Osteoblast (primary cell): ENCODE measurements at places on chromosomes 1 and 21. TPM values are rescaled to one million over a fixed set of nuclear protein-coding genes. Genes with fewer than 3 reads are reported as not detected.

- no peaks in the 10 kb centered on the region for H3K27me3 ChIP-seq
- DNase-seq = no peak
- H3K36me3 ChIP-seq = no peaks in the 10 kb centered on the region
- H3K27ac ChIP-seq = peak overlapping the region; percentile 5
Observed at GRCh38 chr1:59701376-59701775, 113.4 kb upstream of the HOOK1 start.

DNA sequence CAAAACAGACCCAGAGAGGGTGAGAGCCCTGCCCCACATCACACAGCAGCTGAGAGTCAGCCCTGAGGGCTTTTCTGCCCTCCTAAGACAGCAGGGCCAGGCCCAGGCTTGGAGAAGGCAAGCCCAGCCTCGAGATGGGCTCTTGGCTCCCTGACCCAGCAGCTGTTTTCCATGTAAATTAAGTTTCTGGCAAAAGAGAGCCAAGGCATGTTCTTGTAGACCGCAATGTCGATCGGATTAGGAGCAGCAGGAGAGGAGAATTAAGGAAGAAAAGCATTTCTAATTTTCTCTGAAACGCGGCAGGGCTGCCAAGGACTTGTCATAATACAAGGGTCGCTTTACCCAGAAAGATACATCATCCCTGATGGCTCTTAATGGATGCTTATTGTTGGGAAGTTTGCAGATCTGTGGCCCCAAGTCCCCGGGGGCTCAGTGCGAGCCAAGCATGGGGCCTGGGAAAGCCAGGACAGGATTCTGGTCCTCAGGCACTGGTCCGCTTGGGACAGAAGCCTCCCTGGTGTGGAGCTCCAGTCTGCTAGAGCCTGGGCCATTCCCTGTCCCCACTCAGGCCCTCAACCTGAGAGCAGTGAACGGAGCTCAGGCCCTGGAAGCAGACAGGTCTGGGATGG, 62.8 kb downstream of the DMRTB1 start:
- H3K4me1 ChIP-seq = peaks cover 13% of the 10 kb centered on the region
- no peak overlapping the region for H3K4me3 ChIP-seq
- H3K27me3 ChIP-seq = no peaks in the 10 kb centered on the region
- H3K36me3 ChIP-seq = no peaks in the 10 kb centered on the region
- DNase-seq = no peak

- no peaks in the 10 kb centered on the region for H3K4me1 ChIP-seq
- no peak for DNase-seq
- no peaks in the 10 kb centered on the region for H3K27me3 ChIP-seq
- no peak overlapping the region for H3K27ac ChIP-seq
Observed at GRCh38 chr21:45534636-45535331, 7.5 kb downstream of the SLC19A1 start.

ATP6V1G3 gene
- total RNA-seq = 0.36 TPM in 1 of 2 replicates, not detected in the other

ADGRB2 gene
- 5.8 and 7.4 TPM in 2 replicates for total RNA-seq

- H3K27ac ChIP-seq = no peak overlapping the region
- H3K27me3 ChIP-seq = no peaks in the 10 kb centered on the region
- DNase-seq = no peak
Observed at GRCh38 chr1:226255380-226255779, 31.9 kb downstream of the MIXL1 start.

GRCh38 chr1:221670081-221670480, 71.8 kb downstream of the DUSP10 start:
- no peak overlapping the region for H3K27ac ChIP-seq
- no peaks in the 10 kb centered on the region for H3K27me3 ChIP-seq
- no peak for DNase-seq
- H3K36me3 ChIP-seq = no peaks in the 10 kb centered on the region
- H3K4me1 ChIP-seq = peaks cover 30% of the 10 kb centered on the region
- no peak overlapping the region for H3K4me3 ChIP-seq

GRCh38 chr1:197521118-197521739, 253.2 kb downstream of the CRB1 start:
- no peaks in the 10 kb centered on the region for H3K4me1 ChIP-seq
- no peaks in the 10 kb centered on the region for H3K27me3 ChIP-seq
- no peak overlapping the region for H3K27ac ChIP-seq
- H3K36me3 ChIP-seq = no peaks in the 10 kb centered on the region
- H3K4me3 ChIP-seq = no peak overlapping the region

- no peaks in the 10 kb centered on the region for H3K27me3 ChIP-seq
- H3K4me1 ChIP-seq = peaks cover 28% of the 10 kb centered on the region
- peak overlapping the region; percentile 87 for H3K27ac ChIP-seq
- peak overlapping the region; percentile 10 for H3K4me3 ChIP-seq
Observed at GRCh38 chr1:9302745-9303524, 10.2 kb downstream of the SPSB1 start.

OR2T11 gene
- total RNA-seq = not detected in 2 replicates

DNA sequence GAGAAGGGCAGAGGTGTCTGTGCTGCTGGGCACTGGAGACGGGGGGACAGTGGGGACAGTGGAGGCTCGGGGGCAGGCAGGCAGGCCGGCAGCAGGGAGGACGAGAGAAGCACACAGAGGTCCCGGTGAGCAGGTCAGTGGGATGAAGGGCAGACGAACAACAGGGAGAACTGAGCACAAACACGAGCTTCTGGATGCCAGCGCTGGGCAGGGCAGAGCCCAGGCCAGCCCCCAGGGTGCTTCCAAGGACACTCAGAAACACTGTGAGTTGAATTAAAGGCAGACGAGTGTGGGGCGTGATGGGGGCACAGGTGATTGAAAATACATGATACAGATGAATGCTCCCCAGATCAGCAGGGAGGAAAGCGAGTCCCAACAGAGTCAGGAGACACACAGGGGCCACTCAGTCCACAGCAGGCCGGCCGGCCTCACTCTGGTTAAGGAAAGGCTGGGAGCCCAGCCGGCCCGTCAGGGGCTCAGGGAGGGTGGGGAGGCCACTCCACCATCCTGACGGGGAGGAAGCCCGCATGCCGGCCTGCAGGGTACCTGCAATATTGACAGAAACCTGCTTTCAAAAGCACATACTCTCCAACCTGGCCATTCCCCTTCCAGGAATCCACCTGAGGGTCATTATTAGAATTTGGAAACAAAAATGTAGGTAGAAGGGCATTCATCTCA, 14.1 kb downstream of the SLC19A1 start:
- no peaks in the 10 kb centered on the region for H3K4me1 ChIP-seq
- H3K36me3 ChIP-seq = peaks cover 9% of the 10 kb centered on the region
- no peak for DNase-seq
- no peak overlapping the region for H3K27ac ChIP-seq

DNA sequence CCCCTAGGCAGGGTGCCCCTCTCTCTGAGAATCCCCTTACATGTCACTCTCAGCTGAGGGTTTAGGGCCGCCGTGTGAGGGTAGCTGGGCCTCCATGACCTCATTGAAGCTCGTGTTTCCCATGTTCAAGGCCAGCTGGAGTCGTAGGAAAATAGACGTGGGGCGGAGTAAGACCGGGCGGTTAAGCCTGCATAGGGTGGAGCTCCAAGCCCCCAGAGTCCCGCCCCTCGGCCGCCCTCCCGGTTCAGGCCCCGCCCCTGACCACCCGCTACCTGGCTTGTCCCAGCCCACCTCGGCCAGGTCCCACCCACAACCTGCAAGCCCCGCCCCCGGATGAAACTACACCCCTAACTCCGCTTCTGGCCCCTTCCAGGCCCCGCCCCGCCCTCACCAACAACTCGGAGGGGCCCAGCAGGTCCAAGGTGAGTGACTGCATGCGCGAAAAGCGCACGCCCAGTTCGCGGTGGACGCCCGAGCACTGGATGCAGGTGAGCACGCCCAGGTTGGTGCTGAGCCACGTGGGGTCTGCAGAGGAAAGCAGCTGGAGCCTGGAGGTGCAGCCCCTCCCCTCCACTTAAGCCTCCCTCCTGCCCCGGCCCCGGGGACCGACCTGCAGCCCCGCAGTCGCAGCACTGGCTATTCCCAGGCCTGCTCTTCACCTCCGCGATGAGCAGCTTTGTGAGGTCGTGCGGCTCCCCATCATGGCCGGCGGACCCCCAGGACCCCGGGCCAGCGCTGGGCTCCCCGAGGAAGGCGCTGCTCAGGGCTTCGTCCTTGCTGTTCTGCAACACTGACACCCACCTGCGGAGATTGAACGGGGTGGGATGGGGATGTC, 12.2 kb upstream of the TCEA3 start:
- H3K4me1 ChIP-seq = no peaks in the 10 kb centered on the region
- DNase-seq = no peak
- no peak overlapping the region for H3K27ac ChIP-seq
- peaks cover 27% of the 10 kb centered on the region for H3K36me3 ChIP-seq
- H3K27me3 ChIP-seq = no peaks in the 10 kb centered on the region

DNA sequence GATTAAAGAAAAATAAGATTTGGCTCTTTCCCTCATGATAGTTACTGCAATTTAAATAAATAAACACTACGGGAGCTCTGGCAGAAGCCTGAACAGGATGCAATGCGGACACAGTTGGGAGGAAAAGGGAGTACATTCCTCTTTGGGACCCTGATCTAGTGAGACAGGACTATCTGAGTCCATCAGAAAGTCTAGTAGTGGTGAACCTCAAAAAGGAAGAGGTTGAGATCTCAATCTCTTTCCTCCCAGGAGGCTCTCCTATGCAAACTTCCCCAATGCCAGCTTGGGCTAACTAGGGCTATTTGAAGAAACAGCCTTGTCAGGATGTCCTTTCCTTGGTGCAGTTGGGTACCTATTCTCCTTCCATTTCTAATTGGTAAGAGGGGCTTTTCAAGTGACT, 4.9 kb upstream of the ABCD3 start:
- DNase-seq = no peak
- peaks cover 45% of the 10 kb centered on the region for H3K27me3 ChIP-seq
- H3K27ac ChIP-seq = no peak overlapping the region
- H3K4me1 ChIP-seq = peaks cover 5% of the 10 kb centered on the region

DNA sequence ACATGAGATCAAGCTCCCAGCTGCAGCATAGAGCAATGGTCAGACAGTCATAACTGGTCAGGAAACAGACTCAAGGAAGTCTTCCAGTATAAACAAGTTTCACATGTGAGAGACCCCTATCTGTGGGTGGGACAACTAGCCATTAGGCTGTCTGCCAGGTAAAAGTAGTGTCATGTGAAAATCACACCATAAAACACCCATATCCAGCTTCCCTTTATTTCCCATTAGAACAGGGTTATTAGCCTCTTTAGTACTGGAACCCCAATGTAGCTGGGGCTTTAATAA, 426.7 kb downstream of the KCNT2 start:
- peak overlapping the region; percentile 55 for H3K27ac ChIP-seq
- peak; percentile 58 for DNase-seq
- H3K36me3 ChIP-seq = no peaks in the 10 kb centered on the region
- H3K4me1 ChIP-seq = peaks cover 16% of the 10 kb centered on the region
- H3K4me3 ChIP-seq = no peak overlapping the region

DNA sequence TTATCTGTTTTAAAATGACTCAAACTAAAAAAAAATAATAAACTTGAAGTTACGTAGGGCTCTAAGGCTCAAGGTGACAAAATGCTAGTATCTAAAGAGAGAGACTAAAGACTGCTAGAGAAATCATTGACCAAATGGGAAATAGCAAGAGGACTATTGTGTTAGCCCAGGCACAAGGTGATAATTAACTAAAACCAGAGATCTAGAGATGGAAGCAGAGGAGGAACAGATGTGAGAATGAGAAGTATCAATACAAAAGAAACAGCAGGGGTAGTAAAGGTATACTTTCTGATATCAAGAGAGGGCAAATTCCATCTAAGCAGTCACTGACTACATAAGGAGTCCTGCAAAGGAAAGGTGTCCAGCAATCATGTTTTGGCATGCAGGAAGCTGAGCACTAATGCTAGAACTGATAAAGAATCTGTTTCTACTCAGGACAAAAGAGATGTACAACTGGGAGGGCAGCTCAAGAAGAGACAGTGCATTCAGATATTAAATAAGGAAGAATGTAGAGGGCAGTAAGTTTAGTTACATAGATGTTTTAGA, 100.2 kb upstream of the GNG4 start:
- peaks cover 6% of the 10 kb centered on the region for H3K36me3 ChIP-seq
- no peak for DNase-seq
- no peak overlapping the region for H3K4me3 ChIP-seq
- H3K27me3 ChIP-seq = no peaks in the 10 kb centered on the region
- no peak overlapping the region for H3K27ac ChIP-seq

AZIN2 gene
- 11.8 and 18.8 TPM in 2 replicates for total RNA-seq

DNA sequence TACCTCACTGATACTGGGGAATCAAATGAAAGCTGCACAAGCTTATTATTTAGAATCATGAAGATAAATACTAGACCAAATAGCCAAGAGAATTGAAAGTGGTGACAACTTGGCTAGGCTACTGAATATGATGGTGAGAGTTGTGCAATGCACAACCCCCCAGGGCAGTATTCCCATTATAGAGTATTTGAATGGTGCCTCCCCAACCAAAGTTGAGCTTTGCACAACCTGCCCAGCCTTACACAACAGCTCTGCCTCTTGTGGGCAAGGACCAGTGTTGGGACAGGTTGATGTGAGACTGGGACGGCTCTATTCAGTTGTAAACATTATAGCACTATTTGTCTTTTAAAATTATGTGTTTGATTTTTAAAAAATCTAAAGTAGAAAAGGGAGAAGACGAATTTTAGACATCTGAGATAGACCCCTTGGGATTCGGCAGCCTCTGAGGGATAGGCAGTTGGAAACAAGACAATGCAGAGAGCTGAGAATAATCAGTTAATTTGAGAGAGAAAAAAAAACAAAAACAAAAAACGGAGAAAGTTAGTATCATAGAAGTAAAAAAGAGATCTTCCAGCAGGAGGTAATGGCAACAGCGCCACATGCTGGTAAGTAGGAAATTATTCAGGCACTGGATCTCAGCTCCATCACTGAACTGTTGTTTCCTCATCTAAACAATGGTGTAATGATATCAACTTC, 91.0 kb upstream of the KCNA3 start:
- no peak for DNase-seq
- no peaks in the 10 kb centered on the region for H3K27me3 ChIP-seq
- H3K4me1 ChIP-seq = no peaks in the 10 kb centered on the region
- no peaks in the 10 kb centered on the region for H3K36me3 ChIP-seq
- no peak overlapping the region for H3K4me3 ChIP-seq

DNA sequence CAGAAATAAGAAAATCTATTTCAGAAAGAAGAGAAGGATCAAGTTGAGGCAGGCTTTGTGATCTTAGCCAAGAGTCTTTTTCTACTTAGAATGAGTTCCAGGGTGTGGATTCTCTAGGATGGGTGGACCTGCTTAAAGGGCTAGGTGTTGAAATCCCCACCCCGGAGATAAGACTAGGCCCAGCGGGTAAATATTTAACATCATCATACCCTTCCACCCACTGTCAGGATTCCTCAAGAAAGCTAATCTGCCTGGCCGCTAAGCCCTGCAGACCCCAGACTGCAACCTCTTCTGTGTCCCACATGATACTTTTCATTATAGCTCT, 5.8 kb downstream of the IGSF9 start:
- DNase-seq = no peak
- no peak overlapping the region for H3K4me3 ChIP-seq
- H3K27me3 ChIP-seq = peaks cover 23% of the 10 kb centered on the region
- no peaks in the 10 kb centered on the region for H3K36me3 ChIP-seq
- H3K4me1 ChIP-seq = no peaks in the 10 kb centered on the region

- H3K36me3 ChIP-seq = no peaks in the 10 kb centered on the region
- DNase-seq = no peak
- H3K27ac ChIP-seq = no peak overlapping the region
- no peak overlapping the region for H3K4me3 ChIP-seq
Observed at GRCh38 chr1:5485968-5486696, 506.1 kb downstream of the NPHP4 start.

ZNF697 gene
- 6.5 and 8.8 TPM in 2 replicates for total RNA-seq

- H3K27ac ChIP-seq = no peak overlapping the region
- H3K4me3 ChIP-seq = no peak overlapping the region
- DNase-seq = no peak
- peaks cover 13% of the 10 kb centered on the region for H3K36me3 ChIP-seq
- no peaks in the 10 kb centered on the region for H3K4me1 ChIP-seq
Observed at GRCh38 chr21:39400173-39400572, 45.4 kb downstream of the LCA5L start.

ZFP69B gene
- total RNA-seq = 4.7 and 5.6 TPM in 2 replicates

- H3K27me3 ChIP-seq = no peaks in the 10 kb centered on the region
- H3K4me1 ChIP-seq = no peaks in the 10 kb centered on the region
- no peaks in the 10 kb centered on the region for H3K36me3 ChIP-seq
- no peak overlapping the region for H3K4me3 ChIP-seq
- H3K27ac ChIP-seq = no peak overlapping the region
Observed at GRCh38 chr1:47678464-47678980, 240.7 kb downstream of the FOXD2 start.
